ENCODE measurements at places on chromosomes 12 and 14. TPM values are rescaled to one million over a fixed set of nuclear protein-coding genes. Genes with fewer than 3 reads are reported as not detected.

The CCDC88C gene
- total RNA-seq, result 21.3 TPM

DNA sequence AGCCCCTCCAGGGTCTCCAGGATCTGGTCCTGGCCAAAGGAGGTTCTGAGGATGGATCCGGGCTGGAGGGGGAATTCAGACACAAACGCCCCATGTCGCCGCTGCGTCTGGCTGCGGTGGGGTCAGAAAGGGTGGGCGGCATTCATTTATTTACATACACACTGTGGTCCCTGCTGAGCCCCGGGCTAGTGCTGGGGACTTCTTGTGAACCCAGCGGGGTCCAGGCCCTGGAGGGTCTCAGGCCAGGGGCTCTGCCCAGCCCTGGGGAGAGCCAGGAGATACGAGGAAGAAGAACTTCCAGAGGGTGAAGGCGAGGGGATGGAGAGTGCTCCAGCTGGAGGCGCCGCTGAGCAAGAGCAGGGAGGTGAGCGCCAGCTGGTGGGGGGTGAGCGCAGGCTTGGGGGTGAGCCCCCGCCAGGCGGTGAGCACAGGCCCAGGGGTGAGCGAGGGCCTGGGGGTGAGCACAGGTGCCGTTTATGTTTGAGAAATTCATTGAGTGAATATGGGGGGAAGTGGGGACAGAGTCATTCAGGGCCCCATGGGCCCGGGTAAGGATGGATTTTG, 68.1 kb downstream of the NCOR2 start:
- no peak for DNase-seq

DNA sequence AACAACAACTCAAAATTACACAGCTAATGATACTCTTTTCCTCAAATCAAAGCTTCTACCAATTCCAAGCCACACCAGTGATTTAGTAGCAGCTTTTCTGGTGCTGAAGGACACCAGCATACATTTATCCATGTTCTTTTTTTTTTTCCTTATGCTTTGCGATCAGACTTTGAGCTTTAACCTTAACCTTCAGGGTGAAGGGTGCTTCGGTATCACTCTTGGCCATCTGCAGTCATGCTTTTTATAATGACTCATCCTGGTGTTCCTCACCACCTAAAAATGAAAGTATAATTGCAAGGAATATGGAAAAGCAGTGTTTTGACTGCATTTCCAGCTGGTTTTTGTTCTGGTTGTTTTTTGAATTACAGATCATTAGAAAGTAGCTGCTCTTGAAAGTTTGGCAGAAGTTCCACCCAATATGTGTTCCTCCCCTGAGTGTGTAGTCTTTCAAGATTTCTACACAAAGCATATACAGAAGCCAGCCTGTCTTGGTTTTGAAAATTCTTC, 1.3 kb upstream of the SLC41A2 start:
- DNase-seq, result no peak

The PNN gene
- 55.4 TPM for total RNA-seq

DNA sequence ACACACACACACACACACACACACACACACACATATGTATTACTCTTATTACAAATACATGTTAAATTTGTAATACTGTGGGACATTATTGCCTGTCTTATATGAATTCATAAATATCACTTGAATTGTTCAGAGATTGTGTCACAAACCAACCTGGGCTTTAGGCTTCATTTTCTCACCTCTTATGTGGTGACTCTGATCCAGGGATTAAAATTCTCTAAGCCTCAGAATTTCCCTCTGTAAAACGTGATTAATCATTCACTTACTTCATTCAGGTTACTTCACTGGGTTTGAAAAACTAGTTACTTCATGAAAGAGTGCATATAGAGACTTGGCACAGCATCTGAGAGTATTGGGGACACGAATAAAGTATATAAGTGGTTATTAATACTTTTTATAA, 240.3 kb upstream of the PDZRN4 start:
- no peak for DNase-seq

All from Panc1 (cell line).